ENCODE measurements at places on chromosomes 2 and 18. TPM values are rescaled to one million over a fixed set of nuclear protein-coding genes. Genes with fewer than 3 reads are reported as not detected.

Gene YPEL5
- total RNA-seq, result 159 TPM

Gene SULT1C3
- total RNA-seq, result not detected

Gene TSPYL6
- total RNA-seq, result not detected

Gene ALPI
- total RNA-seq, result not detected

Gene ARHGAP15
- not detected for total RNA-seq

Gene FBXO15
- 0.83 TPM for total RNA-seq

Gene NXPH2
- total RNA-seq, result not detected

Gene OR6B2
- not detected for total RNA-seq

Gene NT5DC4
- total RNA-seq, result not detected

Gene SERPINB13
- not detected for total RNA-seq

Gene GAL3ST2
- not detected for total RNA-seq

Gene PDIA6
- 275 TPM for total RNA-seq

Gene ANKRD62
- not detected for total RNA-seq

Gene TOGARAM2
- 0.26 TPM for total RNA-seq

Gene PCARE
- under 0.01 TPM for total RNA-seq

Gene MARCHF7
- total RNA-seq, result 97.1 TPM

Gene TMEM198
- total RNA-seq, result 0.77 TPM

Gene ORC4
- total RNA-seq, result 21.1 TPM

Gene ALPP
- total RNA-seq, result not detected

Gene TET3
- total RNA-seq, result 2.6 TPM

Gene KCNE4
- total RNA-seq, result 11.0 TPM

Gene RBBP8
- 21.0 TPM for total RNA-seq

Gene ZNF519
- total RNA-seq, result 2.8 TPM

Gene RBM44
- 0.17 TPM for total RNA-seq

Gene SLC30A3
- total RNA-seq, result under 0.01 TPM

Gene FAM110C
- total RNA-seq, result 0.26 TPM

Gene CHRND
- total RNA-seq, result not detected

Gene TEX44
- not detected for total RNA-seq

Gene GPAT2
- total RNA-seq, result 3.9 TPM

Gene SCYGR5
- total RNA-seq, result not detected

Gene KCNG3
- under 0.01 TPM for total RNA-seq

Gene FNDC4
- 18.3 TPM for total RNA-seq

Gene INHA
- 0.26 TPM for total RNA-seq

Gene SPAG16
- total RNA-seq, result 36.0 TPM

Gene RNASEH1
- 28.5 TPM for total RNA-seq

Gene ASXL2
- 4.6 TPM for total RNA-seq

Gene STARD7
- total RNA-seq, result 121 TPM

Gene SLC19A3
- total RNA-seq, result 0.17 TPM

Gene HS1BP3
- 38.1 TPM for total RNA-seq

Gene SH3RF3
- total RNA-seq, result 10.1 TPM

Gene CGREF1
- 10.0 TPM for total RNA-seq

Gene TBR1
- total RNA-seq, result not detected

Gene DPP10
- total RNA-seq, result not detected

Gene C2orf78
- not detected for total RNA-seq

Gene SATB2
- 13.9 TPM for total RNA-seq

Gene SLC9A2
- total RNA-seq, result not detected

Gene SERPINB12
- not detected for total RNA-seq

Gene CYB5A
- 113 TPM for total RNA-seq
